ENCODE measurements at places on chromosomes 11 and 22.

DNA sequence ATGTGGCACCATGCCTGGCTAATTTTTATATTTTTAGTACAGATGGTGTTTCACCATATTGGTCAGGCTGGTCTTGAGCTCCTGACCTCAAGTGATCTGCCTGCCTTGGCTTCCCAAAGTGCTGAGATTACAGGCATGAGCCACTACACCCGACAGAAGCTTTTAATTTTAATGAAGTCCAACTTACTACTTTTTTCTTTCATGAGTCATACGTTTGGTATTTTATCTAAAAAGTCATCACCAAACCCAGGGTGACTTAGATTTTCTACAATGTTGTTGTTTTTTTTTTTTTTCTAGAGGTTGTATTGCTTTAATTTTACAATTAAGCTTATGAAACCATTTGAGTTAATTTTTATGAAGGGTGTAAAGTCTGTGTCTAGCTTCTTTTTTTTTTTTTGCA, 34.9 kb downstream of the JRKL start:
- DNase-seq, result no peak

DNA sequence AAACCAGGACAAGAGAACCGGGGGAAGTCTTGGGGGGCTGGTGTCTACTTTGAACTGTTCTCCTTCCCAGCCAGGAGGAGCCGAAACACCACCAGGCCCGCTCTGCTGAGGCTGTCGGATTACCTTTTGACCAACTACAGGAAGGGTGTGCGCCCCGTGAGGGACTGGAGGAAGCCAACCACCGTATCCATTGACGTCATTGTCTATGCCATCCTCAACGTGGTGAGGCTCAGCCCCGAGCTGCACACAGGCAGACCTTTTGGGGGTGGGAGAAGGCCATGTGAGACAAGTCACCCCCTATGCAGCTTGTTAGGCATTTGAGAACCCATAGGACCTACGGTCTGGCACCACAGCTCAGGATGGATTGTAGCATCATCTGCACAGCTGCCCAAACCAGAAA, 2.8 kb downstream of the HTR3A start:
- no peak for DNase-seq

GRCh38 chr22:24011735-24012068, 598 bp downstream of the CABIN1 start:
- DNase-seq, result no peak

DNA sequence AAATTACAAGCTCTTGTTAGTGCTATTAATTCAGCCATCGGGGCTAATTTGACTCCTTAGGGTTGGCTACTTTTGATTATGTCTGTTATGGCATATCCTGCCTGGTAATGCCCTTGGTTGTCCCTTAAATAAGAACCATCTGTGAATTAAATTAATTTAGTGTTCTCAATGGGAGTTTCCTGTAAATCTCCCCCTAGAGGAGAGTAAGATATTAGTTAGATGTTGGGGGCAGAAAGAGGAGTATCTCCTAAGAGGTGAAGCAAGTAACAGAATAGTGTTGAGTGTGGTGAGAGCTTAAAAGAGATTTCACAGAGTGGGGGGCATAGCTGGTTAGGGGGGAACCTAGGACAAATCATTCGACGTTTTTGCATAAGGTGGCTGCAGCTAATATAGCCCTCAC, 1126.9 kb downstream of the JRKL start:
- DNase-seq, result no peak

DNA sequence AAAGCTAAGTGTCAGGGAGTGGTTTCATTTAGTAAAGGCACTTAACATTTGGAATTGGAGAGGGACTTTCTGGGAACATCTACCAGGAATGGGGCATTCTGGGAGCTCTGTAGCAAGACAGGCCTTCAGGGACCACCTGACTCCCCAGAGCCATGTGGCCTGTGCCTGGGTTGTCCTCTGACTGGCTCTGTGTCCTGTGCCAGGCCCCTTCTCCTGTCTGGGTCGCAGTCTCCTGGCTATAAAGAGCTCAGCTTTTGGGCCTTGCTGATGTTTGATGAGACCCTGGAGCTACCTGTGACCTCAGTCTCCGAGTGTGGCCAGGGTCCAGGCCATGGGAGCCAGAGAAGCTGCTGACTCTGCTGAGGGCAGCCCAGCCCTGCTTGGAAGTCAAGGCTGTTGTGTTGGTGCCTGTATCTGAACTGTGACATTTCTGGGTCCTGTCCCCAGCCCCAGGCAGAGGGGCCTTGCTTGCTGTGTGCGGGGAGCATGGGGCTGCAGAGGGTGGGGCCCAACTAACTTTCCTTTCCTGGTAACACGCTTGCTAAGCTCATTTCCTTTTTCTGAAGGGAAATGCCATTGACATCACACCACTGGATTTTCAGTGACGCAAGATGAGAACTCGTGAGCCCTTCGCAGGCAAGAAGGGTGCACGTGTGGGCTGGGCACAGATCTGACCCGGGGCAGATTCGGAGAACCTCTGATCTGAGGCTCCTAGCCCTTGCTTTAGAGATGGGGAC, 41.3 kb downstream of the LRRC32 start:
- peak; percentile 4 for DNase-seq

DNA sequence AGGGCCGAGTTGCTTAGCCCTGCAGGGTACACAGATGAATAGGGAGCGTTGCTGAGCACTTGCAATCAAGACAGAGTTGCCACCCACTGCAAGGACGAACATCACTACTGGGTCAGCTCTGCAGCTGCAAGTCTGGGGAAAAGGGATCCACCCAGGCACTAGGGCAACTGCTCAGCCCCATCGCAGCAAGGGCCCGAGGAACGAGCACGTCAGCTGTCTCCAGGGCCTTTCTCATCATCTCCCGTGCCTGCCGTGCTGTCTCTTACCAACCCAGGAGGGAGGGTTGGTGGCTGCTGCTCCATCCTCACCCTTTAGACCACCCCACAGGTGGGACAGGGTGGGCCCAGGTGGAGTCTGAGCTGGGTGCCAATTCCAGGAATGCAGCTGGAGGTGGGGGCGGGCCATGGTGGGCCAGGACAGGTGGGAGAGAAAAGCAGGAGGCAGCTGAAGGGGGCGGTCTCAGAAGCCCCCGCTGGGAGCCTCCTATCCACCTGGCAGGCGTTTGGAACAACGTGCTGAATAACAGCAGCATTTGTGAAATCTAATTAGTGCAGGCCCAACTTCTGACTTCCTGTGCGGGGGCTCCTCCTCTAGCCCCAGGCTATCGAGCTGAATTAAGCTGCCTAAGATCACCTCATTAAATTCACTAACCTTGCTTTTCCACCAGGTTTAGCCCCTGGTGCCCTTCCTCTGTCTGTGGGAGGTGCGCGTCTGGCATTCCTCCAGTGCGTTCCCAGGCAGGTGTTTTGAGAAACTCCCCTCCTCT, 252.5 kb downstream of the ST3GAL4 start:
- no peak for DNase-seq

GRCh38 chr11:19808076-19808911, 95.7 kb downstream of the NAV2 start:
- DNase-seq, result no peak

- DNase-seq, result no peak
Measured at GRCh38 chr11:36316049-36316448, 20.0 kb downstream of the PRR5L start.

GRCh38 chr22:21443057-21443734, 24.0 kb upstream of the TMEM191C start:
- DNase-seq, result no peak

DNA sequence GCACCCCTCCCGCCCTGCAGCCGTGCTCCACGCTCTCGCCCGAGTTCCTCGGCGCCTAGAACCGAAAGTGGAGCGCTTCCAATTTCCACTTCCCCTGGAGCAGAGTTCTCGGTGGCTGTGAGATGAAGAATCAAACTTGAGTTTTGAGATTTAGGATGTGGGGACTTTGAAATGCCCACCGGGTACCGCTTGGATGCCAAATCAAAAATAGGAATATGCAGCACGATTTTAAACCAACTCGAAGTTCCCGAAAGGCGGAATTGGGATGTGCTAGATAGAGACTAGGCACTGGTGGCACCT, 569 bp downstream of the POLA2 start:
- DNase-seq, result no peak

- DNase-seq, result no peak
Measured at GRCh38 chr22:35868938-35869337, 151.3 kb downstream of the APOL5 start.

DNA sequence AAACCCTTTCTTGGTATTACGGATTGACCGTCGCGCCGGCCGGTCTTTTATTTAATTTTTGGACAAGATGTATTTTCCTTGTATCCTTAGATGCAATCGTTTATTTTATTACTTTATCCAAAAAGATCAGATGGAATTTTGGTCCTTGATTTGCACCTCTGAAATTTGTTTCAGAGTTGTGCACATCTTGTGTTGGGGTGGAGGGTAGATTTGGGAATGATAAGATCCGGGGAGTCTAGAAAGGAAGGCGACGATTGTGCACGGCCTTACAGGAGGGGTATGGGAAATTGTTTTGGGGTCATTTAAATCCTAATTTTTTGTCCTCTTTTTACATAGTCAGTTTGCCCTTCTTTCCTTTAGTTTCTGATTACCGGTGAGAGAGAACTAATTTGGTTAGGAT, 1.4 kb downstream of the KDM2A start:
- no peak for DNase-seq

- DNase-seq, result no peak
Measured at GRCh38 chr11:73293356-73293936, 14.6 kb upstream of the ARHGEF17 start.

DNA sequence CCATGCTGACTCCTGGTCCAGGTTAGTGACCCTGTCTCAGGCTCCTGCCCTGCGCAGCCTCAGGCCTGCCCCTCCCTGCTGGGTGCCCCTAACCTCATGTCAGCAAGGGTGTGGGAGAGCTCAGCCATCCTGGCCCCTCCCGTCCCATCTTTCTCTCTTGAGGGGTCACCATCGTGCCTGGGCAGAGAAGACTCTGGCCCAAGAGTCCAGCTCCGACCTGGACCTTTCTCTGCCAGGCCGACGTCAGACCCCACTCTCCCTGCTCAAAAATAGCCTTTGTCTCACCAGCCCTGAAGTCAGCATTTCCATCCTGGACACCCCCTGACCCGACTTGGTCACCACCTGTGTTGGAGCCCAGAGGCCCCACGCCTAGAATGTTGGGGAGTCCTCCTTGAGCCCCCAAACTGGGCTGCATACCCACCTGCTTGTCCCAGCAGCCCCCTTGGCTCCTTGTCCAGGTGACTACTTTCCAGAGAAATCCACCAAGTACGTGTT, 4.9 kb downstream of the SCGB1C1 start:
- no peak for DNase-seq

GRCh38 chr22:32676191-32676590, 125.3 kb upstream of the TIMP3 start:
- no peak for DNase-seq

DNA sequence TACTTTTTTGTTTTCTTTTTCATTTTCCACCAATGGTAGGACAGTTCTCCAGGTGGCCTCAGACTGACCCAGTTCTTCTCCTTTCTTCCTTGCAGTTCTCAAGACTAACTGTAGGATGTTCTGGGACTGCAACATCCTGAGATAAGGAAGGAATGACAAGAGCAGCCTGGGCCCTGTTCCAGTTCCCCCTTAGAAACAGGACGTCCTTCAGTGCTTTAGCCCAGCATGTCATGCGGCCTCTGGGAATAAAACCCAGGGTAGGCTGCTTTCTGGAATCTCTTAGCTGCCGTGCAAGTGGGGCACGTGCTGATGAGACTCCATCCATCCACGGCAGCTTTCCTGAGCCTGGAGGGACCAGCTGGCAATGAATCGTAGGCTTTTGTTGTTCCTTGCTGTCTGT, 24.0 kb upstream of the CADM1 start:
- DNase-seq, result no peak

GRCh38 chr22:44406341-44407170, 91.5 kb downstream of the RTL6 start:
- DNase-seq, result no peak

DNA sequence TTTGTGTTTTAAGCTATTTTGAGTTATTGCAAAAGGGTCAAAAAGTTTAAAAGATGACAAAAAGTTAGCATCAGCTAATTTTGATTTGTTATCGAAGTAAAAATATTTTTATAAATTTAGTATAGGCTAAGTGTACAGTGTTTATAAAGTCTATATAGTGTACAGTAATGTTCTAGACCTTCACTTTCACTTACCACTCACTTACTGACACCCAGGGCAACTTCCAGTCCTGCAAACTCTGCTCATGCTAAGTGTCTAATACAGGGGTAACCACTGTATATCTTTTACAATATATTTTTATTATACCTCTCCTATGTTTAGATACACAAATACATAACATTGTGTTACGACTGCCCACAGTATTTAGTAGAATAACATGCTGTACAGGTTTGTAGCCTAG, 59.7 kb downstream of the PDGFD start:
- DNase-seq, result no peak

- no peak for DNase-seq
Measured at GRCh38 chr22:49524362-49524761, 303.3 kb downstream of the BRD1 start.

- DNase-seq, result no peak
Measured at GRCh38 chr11:78363024-78363619, 54.5 kb downstream of the GAB2 start.

DNA sequence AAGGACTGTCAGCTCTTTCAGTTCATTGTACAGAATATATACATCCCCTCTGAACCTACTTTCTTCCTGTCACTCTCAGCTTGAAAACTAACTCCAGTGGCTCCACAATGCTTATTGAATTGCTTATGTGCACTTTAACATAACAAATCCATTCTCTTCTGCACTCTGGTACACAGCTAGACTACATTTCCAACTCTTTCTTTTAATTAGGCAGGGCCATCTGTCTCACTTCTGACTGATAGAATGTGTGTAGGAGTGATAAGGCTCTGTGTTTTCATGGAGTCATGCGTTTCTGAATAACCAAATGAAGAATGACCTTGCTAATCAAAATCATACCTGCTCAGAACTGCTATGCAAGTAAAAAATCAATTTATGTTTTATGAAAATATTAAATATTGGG, 278.5 kb upstream of the CCDC179 start:
- DNase-seq, result no peak

GRCh38 chr22:29692327-29692640, 27.5 kb upstream of the CABP7 start:
- no peak for DNase-seq

GRCh38 chr22:38460426-38460840, 5.4 kb upstream of the KCNJ4 start:
- DNase-seq, result no peak

- DNase-seq, result no peak
Measured at GRCh38 chr22:26830837-26831236, 173.4 kb downstream of the MIAT start.

GRCh38 chr22:24390156-24390555, 37.2 kb upstream of the ADORA2A start:
- no peak for DNase-seq

All from stimulated activated naive CD4-positive, alpha-beta T cell treated with Interleukin-2 at 50 U/mL for 16 hours (primary cell).